ENCODE measurements at places on chromosomes 5 and 9. TPM values are rescaled to one million over a fixed set of nuclear protein-coding genes. Genes with fewer than 3 reads are reported as not detected.

FST gene
- 0.79 TPM for polyA plus RNA-seq

CCDC152 gene
- 2.6 TPM for polyA plus RNA-seq

IFNA13 gene
- polyA plus RNA-seq: not detected

IDNK gene
- polyA plus RNA-seq: 6.9 TPM

GLRA1 gene
- polyA plus RNA-seq: not detected

WDR38 gene
- polyA plus RNA-seq: not detected

PCAT7 gene
- 0.03 TPM for polyA plus RNA-seq

FYB1 gene
- polyA plus RNA-seq: 12.1 TPM

ZNF483 gene
- 0.42 TPM for polyA plus RNA-seq

Measured in adipose tissue (tissue), 3 donors.